ENCODE measurements at places on chromosomes 3 and 15.

GRCh38 chr15:38707802-38708671 is 143.4 kb upstream of the RASGRP1 start:
- peak; percentile 53 for DNase-seq

- DNase-seq = peak; percentile 4
Measured at GRCh38 chr3:30508339-30508738, 98.1 kb upstream of the TGFBR2 start.

GRCh38 chr3:43968465-43968864 is 273.2 kb upstream of the TOPAZ1 start:
- no peak for DNase-seq

DNA sequence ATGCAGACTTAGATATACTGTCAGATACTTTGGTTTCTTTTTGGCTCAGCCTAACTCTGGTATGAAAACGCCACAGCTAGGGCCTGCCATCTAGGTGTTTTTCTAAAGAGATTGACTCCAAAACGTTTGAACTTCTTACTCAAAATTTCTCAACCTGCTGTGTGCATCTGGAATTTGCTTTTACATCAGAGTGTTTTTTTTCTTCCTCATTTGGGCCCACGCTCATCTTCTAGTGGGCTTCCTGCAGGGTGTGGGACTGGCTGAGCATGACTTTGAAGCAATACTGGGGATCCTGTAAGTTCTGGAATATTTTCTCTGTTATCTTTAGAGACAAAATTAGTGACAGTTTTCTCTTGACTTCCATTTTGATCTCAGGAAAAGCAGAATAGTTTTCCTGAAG is 117.8 kb downstream of the NR1D2 start:
- no peak for DNase-seq

GRCh38 chr15:32690941-32691688 is 26.7 kb upstream of the GREM1 start:
- DNase-seq = no peak

DNA sequence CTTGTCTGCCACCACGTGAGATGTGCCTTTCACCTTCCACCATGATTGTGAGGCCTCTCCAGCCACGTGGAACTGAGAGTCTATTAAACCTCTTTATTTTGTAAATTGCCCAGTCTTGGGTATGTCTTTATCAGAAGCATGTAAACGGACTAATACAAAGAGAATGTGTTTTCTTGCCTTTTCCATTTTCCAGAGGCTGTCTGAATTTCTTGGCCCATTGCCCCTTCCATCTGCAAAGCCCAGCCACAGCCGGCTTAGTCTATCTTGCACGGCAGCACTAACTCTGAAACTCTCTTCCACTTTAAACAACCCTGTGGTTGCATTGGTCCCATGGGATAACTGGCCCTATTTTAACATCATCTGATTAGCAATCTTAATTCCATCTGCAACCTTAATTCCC is 215.3 kb downstream of the LRTM1 start:
- no peak for DNase-seq

DNA sequence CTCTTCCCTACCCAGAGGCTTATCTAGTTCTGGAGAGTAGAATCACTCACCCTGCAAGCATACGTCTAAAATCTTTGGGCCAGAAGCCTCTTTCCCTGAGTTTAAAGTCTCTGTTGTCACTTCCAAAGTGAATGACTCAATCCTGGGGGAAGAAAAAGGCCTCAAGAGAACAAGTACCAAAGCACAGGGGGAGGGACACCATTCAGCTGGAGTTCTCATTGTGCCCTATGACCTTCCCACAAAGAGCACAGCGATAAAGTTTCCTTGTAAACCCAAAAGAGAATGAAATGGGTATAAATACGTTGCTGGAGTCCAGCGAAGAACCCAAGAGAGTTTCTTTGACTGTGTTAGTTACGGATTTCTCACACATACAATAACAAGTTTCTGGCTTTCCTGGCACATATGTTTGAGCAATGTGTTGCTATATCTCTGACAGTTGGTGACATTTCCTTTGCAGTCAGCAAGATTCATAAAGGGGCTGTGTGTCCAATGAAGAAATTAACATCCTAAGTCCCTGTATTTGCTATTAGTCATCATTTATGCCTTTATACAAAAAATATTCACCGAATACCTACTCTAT is 107.3 kb upstream of the PTPRG start:
- no peak for DNase-seq

GRCh38 chr3:85170646-85171045 is 211.9 kb downstream of the CADM2 start:
- no peak for DNase-seq

- no peak for DNase-seq
Measured at GRCh38 chr3:194117104-194117845, 18.7 kb upstream of the HES1 start.

DNA sequence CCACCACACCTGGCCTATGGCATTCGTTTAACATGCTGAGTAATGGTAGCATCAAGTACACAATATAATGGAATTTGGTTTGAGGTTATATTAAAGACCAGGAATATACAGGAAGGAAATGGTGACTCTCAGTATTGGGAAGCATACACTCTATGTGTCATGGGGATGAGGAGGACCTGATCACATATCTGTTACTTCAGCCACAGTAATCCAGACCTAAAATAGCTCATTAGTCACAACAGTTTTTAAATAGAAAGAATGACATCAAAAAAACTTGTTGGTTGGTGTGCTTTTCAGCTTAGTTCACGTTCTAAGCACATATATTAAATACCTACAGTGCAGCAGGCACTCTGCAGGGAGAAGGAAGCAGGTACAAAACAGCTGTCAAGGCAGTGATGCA is 52.5 kb upstream of the ATP2C1 start:
- no peak for DNase-seq

- no peak for DNase-seq
Measured at GRCh38 chr15:76987896-76988860, 6.7 kb upstream of the PSTPIP1 start.

DNA sequence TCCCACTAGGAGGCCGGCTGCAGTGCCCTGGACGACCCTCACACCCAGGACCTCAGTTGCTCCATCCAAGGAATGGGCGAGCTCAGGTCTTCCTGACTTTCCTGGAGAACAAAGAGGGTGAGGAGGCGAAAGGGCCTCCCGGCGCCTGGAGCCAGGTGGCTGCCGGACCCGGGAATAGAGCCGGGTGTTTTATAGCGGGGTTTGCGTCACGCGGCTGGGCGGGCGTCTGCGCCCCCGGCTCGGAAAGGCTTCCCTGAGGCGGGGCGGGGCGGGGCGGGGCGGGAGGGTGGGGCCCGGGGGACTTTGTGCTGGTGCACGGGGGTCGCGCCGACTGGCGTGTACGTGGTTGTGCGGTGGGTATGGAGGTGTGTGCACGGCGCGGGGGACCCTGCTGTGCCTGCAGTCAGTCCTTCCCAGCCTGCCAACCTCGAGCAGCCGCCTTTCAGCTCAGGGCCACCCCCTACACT is 4.6 kb upstream of the PRKCD start:
- no peak for DNase-seq

DNA sequence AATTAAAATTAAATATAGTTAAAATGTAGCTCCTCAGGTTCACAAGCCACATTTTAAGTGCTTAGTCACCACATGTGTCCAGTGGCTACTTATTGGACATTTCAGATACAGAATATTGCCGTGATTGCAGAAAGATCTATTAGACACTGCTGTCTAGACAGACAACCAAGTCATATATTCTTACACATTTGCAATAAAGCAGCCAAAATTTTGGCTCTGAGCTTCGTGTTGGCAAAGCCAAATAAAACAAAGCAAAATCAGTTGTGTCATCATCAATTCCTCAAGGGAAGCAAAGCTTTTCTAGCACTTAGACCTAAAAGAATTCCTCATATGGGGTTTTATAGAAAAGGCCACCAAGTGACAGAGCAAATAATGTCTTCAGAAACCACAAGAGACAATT is 193.1 kb upstream of the LPP start:
- no peak for DNase-seq

- peak; percentile 54 for DNase-seq
Measured at GRCh38 chr3:94176988-94177745, 114.3 kb downstream of the NSUN3 start.

GRCh38 chr3:100630664-100631063 is 21.3 kb downstream of the ADGRG7 start:
- no peak for DNase-seq

DNA sequence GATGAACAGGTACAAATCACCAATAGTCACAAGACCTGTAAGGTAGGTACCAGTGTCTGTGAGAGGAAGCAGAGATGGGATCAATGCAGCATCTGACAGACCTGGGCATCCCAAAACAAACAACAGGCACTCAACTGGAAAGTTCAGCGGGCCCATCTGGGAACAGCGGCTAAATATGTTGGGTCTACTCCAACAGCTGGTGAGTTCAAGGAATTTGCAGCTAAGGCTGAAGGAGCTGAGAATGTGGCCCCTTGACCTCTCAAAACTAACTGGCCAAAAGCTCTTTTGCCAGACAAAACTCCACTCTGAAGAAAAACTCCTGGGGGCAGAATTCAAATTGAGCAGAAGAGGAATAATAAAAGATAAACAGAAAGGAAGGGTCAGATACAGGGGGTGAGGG is 24.4 kb downstream of the AVEN start:
- DNase-seq = no peak

GRCh38 chr3:123396171-123397049 is 52.5 kb downstream of the ADCY5 start:
- DNase-seq = no peak

GRCh38 chr3:150840802-150841515 is 64.3 kb downstream of the MINDY4B start:
- peak; percentile 54 for DNase-seq

DNA sequence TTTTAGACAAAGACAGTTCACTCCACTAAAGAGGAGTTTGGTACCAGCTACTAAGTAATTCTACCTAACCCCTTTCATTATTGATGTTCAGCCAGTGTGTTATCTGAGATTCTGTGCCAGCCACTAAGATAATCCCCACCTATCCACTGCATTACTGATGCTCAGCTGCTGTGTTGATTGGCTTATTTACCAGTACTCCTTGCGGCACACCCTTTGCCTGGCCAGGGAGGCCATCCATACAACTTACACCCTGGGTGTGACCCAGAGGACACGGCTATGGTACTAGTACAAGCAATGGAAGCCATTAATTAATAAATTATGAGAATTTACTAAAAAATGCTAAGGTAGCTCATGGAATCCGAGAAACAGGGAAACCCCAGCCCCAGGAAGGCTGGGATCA is 290.7 kb upstream of the CTNNB1 start:
- DNase-seq = no peak

GRCh38 chr3:79211586-79212359 is 556.0 kb downstream of the ROBO1 start:
- no peak for DNase-seq

- DNase-seq = no peak
Measured at GRCh38 chr15:101437618-101438481, 51.7 kb downstream of the PCSK6 start.

DNA sequence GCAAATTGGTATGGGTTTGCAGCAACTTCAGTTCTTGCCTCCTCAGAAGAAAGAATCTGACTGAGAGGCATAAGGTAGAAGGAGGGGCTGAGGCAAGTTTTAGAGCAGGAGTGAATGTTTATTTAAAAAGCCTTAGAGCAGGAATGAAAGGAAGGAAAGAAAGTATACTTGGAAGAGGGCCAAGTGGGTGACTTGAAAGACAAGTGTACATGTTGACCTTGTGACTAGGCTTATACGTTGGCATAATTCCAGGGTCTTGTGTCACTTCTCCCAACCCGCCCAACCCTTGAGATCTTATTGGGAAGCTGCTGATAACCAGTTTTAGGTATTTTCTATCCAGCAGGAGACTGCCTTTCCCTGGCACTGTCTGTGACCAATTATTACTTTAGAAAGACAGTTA is 436.9 kb upstream of the ZNF717 start:
- DNase-seq = no peak

- DNase-seq = no peak
Measured at GRCh38 chr3:188890572-188891270, 281.1 kb upstream of the TPRG1 start.

DNA sequence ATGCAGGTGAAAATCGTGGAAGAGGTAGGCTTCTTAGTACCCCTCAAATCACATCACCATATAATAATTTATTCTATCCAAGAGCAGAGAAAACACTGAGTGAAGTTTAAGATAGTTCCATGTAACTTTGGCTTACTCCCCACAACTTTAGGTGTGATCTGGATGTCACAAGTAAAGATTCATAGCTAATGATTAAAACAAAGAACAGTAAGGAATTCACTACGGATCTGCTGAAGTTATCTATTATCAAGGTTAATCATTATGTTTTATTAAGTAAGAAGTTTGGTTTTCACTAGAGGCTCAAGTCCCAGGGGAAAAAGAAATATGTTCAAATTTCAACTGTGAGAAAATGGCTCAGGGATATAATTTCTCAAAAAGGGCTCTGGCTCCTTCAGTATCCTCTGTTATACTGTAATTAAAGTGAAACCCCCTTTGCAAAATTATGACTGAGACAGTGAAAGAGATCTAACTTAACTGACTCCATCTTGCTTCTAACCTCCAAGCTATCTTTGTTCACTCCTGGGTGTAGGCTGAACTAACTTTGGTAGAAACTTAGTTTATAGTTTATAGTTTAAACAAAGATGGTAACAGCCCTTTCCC is 17.1 kb downstream of the CD80 start:
- DNase-seq = no peak

DNA sequence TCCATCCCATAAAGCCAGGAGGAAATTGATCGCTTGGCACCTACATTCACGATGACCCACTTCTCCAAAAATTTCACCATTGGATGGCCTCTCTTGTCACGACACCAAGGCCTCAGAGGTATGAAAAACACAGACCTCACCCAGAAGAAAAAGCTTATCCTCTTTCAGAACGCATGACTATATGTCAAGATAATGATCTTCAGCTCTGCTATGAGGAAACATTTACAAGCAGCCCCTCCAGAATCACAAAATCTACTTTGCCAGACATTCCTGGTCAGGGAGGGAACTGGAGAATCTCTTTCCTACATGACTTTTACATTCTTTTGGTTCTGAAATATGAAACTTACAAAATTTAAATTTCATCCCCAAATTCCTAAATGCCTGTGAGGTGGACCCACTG is 122.7 kb downstream of the WNT5A start:
- DNase-seq = no peak

DNA sequence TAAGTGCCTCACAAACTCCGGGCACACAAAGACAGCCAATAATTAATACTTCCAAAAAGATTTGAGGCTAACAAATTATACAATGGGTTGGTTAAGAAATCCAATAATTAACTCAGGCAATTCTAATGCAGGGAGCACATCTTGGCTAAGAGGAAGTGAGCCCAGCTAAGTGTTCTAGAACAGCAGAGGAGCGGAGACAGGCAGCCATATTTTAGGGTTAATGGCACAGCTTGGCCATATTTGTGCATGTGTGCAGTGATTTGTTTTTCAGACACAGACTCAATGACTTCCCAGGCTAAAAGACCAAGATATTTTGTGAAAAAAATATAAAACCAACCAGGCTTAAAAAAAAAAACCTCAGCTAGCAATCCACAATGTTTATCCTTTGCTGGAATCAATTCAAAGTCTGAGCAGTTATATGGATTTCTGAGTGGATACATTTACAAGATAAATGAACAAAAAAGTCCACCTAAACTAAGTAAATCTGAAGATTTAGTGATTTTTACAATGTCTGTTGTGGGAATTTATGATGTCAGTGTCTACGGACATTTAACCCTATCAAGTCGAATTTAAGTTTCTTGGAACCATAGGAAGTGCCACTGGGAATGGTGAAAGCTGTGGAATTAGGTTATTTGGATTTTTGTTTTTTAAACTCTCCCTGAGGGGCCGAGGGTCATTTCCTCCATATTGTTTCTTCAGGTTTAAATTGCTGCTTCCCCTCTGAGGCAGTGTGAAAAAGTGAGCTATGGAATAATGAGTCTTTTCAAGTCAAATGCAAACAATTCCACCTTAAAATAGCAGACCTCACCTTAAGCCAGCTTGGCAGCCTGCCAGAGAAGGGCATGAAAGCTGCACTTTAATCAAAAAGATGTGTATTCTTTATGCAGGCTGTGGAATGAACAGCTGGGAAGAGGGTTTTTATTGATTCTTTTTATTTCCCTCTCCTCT is 413.7 kb upstream of the TBL1XR1 start:
- peak; percentile 37 for DNase-seq
